CD4-positive, CD25-positive, alpha-beta regulatory T cell (primary cell): ENCODE measurements at places on chromosomes 3 and 15. TPM values are rescaled to one million over a fixed set of nuclear protein-coding genes. Genes with fewer than 3 reads are reported as not detected.

DNA sequence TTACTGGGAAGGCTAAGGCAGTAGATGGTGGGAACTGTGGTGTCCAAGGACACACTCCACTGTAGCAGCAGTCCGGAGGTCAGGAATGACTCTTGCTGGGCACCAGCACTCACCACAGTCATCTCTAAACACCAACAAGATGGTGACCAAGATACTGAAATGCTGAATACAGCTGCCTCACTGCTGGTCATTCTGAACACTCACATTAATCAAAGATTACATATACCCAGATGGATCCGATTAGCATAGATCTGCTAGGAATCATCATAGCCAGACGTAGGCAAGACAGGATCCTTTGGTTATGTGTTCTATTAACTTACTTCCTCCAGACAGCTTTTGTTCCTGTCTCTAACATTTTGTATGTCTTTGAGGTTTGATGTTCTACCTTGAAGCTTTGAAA lies 134.9 kb upstream of the BFSP2 start:
- H3K27ac ChIP-seq: no peak overlapping the region
- no peaks in the 10 kb centered on the region for H3K36me3 ChIP-seq
- H3K4me3 ChIP-seq: no peak overlapping the region

GRCh38 chr15:88077296-88078020 lies 179.1 kb downstream of the NTRK3 start:
- no peak overlapping the region for H3K4me3 ChIP-seq
- no peak for DNase-seq
- H3K4me1 ChIP-seq: no peaks in the 10 kb centered on the region
- no peaks in the 10 kb centered on the region for H3K36me3 ChIP-seq
- no peaks in the 10 kb centered on the region for H3K27me3 ChIP-seq
- no peak overlapping the region for H3K27ac ChIP-seq

DNA sequence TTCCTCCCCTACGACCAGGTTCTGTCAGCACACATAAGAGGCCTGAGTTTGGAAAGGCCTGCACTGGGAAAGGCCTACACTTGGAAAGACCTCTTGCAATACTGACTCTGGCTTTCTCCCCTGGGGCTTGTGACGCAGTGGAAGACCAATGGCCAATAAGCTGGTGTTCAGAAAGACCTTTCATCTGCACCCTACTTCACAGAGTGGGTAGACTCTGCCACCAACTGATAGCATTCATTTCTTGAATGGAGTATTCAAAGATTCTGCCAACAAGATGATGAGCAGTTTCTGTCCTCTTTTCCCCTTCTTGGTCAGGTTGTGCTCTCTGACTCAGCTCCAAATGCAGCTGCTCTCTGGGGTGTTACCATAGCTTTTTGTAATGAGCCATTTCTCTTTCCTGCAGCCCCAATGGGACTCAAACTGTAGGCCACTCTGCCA lies 48.8 kb downstream of the TIPARP start:
- H3K4me1 ChIP-seq: no peaks in the 10 kb centered on the region
- H3K27ac ChIP-seq: no peak overlapping the region
- H3K4me3 ChIP-seq: no peak overlapping the region

DNA sequence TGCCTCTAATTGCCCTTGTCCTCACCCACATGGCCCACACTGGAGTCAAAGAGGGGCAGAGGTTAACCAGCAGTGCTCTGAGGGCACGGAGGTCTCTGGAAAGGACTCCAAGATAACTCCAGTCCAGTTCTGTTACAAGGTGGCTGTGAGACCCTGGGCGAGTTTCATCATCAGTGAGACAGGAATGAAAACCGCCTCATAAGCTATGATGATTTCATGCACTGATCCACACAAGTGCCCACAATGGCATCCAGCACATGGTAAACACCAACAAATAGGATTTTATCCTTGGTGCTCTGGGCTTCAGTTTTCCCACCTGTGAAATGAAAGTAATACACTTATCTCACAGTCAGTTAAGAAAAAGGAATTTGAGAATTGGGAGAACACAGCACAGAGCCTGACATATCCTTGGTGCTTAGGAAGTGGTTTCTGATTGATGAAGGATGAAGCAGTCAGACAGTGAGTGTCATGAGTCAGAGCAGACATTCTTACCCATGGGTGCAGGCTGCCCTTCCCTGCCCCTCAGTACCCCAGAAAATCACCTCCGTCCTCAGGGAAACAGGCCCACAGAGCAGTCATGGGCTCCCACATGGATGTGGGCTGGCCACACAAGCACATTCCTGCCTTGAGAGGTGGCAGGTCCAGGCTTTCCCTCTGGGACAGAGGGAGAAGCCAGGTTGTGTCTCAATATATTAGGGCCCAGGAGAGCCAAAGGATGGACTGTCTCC lies 48.4 kb downstream of the DAPK2 start:
- no peak overlapping the region for H3K4me3 ChIP-seq
- DNase-seq: no peak
- H3K27ac ChIP-seq: no peak overlapping the region
- H3K27me3 ChIP-seq: no peaks in the 10 kb centered on the region
- H3K36me3 ChIP-seq: no peaks in the 10 kb centered on the region
- H3K4me1 ChIP-seq: no peaks in the 10 kb centered on the region

DNA sequence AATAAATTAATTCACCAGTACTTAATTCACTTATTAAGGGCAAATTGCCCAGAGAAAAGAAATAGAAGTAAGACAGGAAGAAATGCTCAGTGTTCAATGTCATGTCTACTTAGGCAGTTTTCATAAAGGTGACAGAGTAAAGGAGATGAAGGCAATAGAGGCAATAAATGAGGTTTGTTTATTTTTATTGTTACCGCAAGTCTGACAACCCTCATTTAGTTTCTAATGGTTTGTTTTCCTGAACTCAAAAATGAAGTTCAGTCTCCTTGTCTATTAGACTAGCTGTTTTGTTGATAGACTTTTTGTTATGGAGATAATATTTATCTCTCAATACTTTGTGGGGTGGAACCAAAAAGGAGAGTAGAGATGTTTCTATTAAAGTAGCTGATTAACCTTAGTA lies 258.3 kb downstream of the C3orf38 start:
- H3K27ac ChIP-seq: no peak overlapping the region
- no peak for DNase-seq
- H3K36me3 ChIP-seq: no peaks in the 10 kb centered on the region
- H3K4me3 ChIP-seq: no peak overlapping the region
- H3K4me1 ChIP-seq: no peaks in the 10 kb centered on the region

- no peaks in the 10 kb centered on the region for H3K27me3 ChIP-seq
- peak overlapping the region; percentile 41 for H3K4me3 ChIP-seq
- H3K4me1 ChIP-seq: no peaks in the 10 kb centered on the region
These were observed 79.1 kb upstream of the FAN1 start for GRCh38 chr15:30824518-30825195.

DNA sequence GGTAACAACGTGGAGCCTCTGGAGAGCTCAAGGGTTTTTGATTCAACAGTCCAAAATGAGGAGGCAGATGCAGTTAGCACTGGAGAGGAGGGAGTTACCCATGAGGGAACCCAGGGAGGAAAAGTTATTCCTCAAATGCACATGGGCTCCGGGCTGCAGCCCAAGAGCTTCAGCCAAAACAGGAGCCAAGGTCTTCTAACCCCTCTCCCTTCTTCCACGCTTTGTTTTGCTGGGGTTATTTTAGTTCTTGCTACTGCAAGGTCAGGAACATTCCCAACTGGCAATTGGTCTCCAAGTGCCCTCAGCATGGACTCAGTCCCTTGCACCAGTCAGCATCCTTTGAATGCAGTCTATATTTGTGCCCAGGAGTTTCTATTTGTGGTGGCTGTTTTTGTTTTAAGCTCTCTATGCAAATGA lies 90.0 kb downstream of the TGFBR2 start:
- H3K4me1 ChIP-seq: peaks cover 6% of the 10 kb centered on the region
- no peak overlapping the region for H3K4me3 ChIP-seq
- no peak overlapping the region for H3K27ac ChIP-seq
- H3K36me3 ChIP-seq: peaks cover 38% of the 10 kb centered on the region
- no peaks in the 10 kb centered on the region for H3K27me3 ChIP-seq
- DNase-seq: no peak

GRCh38 chr3:140832883-140833282 lies 108.8 kb upstream of the SLC25A36 start:
- no peak overlapping the region for H3K27ac ChIP-seq
- no peaks in the 10 kb centered on the region for H3K36me3 ChIP-seq

- no peak overlapping the region for H3K27ac ChIP-seq
- no peak for DNase-seq
- no peak overlapping the region for H3K4me3 ChIP-seq
- peaks cover 3% of the 10 kb centered on the region for H3K36me3 ChIP-seq
These were observed 19.8 kb downstream of the IL1RAP start for GRCh38 chr3:190533511-190534281.

DNA sequence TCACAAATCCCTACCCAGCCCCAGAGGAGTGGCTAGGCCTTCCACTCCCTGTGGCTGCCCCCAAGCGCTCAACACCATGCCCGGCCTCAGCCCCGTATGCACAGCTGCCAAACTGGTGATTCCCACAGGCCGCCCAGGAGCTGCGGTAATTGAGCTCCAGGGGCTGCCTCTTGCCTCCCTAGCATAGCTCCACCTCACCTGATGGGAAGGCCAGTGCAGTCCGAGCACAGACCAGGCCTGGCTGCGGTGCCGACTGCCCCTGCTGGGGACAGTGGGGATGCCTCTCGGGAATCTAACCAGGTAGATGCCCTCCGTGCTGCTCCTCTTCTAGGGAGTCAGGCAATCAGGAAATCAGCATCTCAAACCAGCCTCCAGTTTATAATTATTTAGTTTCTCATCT lies 25.9 kb downstream of the SCN5A start:
- DNase-seq: no peak
- no peaks in the 10 kb centered on the region for H3K36me3 ChIP-seq
- H3K4me3 ChIP-seq: no peak overlapping the region
- H3K27ac ChIP-seq: no peak overlapping the region

GRCh38 chr3:193655831-193656433 lies 62.9 kb downstream of the OPA1 start:
- H3K4me3 ChIP-seq: no peak overlapping the region
- H3K36me3 ChIP-seq: peaks cover 83% of the 10 kb centered on the region
- no peaks in the 10 kb centered on the region for H3K27me3 ChIP-seq
- no peak for DNase-seq

The DCLK3 gene
- polyA plus RNA-seq: not detected

The PRTG gene
- not detected for polyA plus RNA-seq

The PPM1M gene
- polyA plus RNA-seq: 78.4 TPM

The TICRR gene
- polyA plus RNA-seq: 0.20 TPM

The C15orf62 gene
- 0.30 TPM for polyA plus RNA-seq
